NCI-H2029 treated with DMSO at 0.1 percent for 48 hours (cell line): ENCODE measurements at places on chromosomes 11 and 22.

- DNase-seq = no peak
These were observed 14.8 kb upstream of the MAML2 start for GRCh38 chr11:96357794-96358193.

- peak; percentile 9 for DNase-seq
These were observed at the start of gene QSER1 for GRCh38 chr11:32892355-32893092. Gene QSER1 (plus strand): TSS chr11:32892811. CDS start chr11:32893126, 315 bp downstream.

- no peak for DNase-seq
These were observed 31.3 kb downstream of the CTNND1 start for GRCh38 chr11:57792870-57793269.

DNA sequence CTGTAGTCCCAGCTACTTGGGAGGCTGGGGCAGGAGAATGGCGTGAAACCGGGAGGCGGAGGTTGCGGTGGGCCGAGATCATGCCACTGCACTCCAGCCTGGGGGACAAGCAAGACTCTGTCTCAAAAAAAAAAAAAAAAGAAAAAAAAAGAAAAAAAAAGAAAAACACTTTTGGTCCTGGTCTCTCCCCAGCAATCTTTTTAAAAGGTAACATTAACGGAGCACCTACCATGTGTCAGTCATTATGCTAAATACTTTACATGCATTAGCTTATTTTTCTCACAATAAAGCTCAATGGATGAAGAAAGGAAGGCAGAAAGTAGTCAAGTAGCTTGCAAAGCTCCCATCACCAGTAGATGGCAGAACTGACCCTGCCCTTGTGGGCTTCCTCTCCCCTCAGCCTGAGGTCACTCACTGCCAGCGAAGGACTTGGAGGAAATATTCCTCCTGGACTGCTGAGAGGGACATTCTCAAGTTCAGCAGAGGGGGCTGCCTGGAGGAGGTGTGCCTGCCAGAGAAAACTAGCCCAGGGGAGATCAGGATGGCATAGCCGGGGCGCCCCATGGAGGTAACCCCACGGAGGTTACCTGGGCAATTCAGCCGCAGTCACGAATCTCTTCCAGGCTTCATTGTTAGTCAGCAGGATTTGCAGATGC lies 15.5 kb downstream of the APOL3 start:
- no peak for DNase-seq

DNA sequence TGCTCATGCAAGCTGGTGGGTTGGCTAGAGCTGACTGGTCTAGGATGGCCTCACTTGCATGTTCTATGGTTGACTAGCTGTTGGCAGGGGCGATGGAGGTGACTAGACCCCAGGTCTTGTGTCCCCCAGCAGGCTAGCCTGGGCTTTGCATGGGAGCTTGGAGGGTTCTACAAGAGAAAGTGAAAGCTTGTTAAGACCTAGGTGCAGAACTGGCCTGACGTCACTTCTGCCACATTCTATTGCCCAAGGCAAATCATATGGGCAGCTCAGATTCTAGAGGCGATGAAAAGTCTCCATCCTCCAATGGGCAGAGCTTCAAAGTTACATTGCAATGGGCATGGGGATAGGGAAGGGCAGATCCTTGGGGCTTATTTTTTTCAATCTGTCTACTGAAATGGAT lies 170.9 kb downstream of the MIAT start:
- no peak for DNase-seq

DNA sequence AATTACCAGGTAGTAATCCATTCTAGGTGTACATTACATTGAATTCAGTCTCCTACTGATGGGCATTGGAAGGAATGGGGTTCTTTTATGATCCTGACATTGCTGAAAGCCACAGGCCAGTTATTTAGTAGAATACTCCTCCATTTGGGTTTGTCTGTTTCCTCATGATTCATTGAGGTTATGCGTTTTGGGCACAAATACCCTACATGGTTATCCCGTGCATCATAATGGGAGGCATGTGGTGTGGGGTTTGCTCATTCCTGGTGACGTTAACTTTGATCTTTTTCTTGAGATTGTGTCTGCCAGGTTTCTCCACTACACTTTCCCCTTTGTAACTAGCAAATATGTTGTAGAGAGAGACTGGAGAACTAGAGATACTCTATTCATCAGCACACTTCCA lies 5.5 kb downstream of the FOLR3 start:
- DNase-seq = no peak

GRCh38 chr11:37916331-37916730 lies 1318.3 kb upstream of the RAG2 start:
- DNase-seq = no peak

GRCh38 chr11:61711498-61711897 lies 31.3 kb downstream of the DAGLA start:
- no peak for DNase-seq

GRCh38 chr11:5257296-5257695 lies 2.7 kb upstream of the HBG2 start:
- DNase-seq = no peak

DNA sequence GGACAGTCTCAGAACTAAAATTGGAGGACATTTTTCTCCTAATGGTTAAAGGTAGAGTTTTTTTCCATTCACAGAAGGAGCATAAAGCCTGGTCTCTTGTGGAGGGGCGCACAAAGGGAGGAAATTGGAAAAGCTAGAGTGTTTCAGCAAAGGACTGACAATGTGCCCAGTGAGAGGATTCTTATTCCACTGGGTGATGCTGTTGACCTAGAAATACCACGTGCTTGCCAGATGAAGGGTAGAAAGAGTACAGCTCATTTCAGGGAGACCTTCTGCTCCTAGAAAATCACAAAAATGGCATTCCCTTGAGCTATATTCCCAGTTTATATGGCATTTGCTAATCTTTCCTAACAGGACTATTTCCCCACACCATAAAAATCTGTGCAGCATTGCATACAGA lies 21.1 kb downstream of the MS4A6E start:
- no peak for DNase-seq

GRCh38 chr11:124920870-124921609 lies 2.0 kb downstream of the HEPN1 start:
- DNase-seq = no peak

- no peak for DNase-seq
These were observed 581.9 kb downstream of the SOX6 start for GRCh38 chr11:15774388-15774939.

GRCh38 chr22:17732251-17732854 lies 41.9 kb downstream of the BID start:
- DNase-seq = no peak

- DNase-seq = no peak
These were observed 23.4 kb downstream of the HPS4 start for GRCh38 chr22:26460202-26460601.

GRCh38 chr11:61141601-61142028 lies 19.6 kb downstream of the VPS37C start:
- peak; percentile 69 for DNase-seq

- DNase-seq = no peak
These were observed 227.4 kb downstream of the TMEM135 start for GRCh38 chr11:87265132-87265531.

DNA sequence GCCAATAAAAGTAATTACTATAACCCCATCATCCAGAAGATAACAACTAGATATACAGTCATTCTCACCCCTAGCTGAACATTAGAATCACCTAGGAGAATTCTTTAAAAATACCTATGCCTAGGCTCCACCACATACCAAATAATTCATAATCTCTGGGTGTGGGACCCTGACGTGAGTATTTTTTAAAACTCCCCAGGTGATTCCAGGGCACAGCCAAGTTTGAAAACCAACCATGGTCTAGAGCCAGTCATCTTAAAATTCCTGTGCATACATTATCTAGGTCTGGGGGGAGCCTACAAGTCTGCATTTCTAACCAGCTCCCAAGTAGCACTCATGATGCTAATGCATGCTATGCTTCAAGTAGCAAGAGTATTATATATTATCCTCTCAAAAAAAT lies 281.0 kb upstream of the MTNR1B start:
- DNase-seq = no peak

- DNase-seq = no peak
These were observed 132.1 kb downstream of the OSBP2 start for GRCh38 chr22:30826670-30827355.

- DNase-seq = no peak
These were observed 3.6 kb upstream of the SSTR3 start for GRCh38 chr22:37215890-37216289.

DNA sequence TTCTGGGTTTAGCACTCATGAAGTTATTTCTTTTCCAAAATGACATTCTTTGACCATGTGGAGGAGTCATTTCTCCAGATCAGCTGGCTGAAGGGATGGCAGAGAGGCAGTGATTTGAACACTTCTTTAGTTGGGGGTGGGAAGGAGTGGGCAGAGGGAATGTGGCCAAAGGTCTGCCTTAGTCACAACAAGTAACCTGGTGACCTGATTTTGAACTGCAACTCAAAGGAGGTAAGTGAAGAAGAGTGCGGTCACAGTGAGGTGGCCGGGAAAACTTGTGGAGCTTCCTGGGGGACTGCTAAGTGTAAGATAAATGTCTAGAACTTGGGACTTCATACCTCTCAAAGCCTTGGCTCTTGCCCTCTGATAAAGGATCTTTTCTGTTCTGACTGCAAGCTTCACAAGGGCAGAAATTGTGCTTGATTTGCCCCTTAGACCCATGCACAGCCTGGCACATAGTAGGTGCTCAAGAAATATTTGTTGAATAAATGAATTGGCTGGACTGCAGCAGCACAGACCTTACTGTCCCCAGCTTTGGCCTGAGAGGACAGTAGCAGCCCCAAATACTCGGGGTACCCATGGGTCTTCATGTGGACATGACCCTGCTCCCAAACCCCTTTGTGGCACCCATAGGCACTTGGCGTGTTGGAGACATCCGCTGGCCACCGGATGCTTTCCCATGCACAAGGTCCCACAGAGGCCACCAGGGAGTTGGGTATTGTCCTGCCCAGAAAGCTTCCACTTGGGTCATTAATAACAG lies 99.0 kb upstream of the ALX4 start:
- no peak for DNase-seq

DNA sequence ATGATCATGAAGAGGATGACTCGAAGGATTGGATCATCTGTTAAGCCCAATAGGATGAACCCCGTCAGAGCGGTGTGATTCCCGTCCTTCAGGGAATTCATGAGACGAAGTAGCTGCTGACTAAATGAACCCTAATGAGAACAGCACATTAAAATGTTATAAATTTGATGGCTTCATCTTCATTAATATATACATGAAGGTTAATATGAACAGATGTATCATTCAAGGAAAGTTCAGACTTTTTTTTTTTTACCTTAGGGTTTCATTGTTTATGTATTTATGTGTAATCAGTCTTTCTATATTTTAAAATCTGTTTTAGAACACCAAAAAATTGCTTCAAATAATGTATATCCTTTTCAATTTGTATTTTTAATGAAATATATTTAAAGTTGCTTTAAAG lies at the start of gene OR5P2:
Gene OR5P2, minus strand, starts transcription at position 101 of the 400 bp plus-strand sequence. Its CDS starts 0 bp downstream, at position 101.
- no peak for DNase-seq

DNA sequence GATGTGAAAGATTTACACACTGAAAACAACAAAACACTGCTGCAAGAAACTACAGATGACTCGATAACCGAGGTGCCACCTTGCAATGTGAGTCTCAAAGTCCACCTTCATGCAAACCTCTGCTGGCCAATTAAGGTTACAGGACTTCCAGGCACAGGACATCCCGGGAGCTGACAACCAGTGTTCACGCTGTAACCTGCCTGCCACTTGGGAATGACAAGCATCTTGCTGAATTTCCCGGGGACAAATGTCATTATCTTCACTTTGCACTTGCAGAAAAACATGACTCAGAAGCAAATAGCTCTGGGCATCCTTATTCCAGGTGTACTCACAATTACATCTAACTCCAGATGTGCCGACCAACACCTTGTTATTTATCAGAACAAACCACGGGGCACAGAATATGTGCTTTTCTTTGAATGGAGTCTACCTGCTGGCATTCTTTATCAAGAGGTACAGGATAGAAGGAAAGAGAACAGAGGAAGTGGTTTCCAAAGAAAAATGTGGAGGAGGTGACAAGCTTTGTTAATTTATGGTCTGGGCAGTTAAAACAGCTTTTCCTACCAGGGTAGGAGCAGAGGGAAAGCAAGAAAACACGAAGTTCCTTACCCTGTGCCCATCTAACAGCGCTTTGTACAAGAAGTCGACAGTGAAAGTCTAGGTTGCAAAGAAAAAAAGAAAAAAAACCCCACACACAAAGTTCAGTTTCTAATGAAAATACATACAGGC lies 72.3 kb downstream of the SHANK2 start:
- no peak for DNase-seq

- peak; percentile 85 for DNase-seq
These were observed 153.6 kb downstream of the SNX19 start for GRCh38 chr11:130762638-130763037.

DNA sequence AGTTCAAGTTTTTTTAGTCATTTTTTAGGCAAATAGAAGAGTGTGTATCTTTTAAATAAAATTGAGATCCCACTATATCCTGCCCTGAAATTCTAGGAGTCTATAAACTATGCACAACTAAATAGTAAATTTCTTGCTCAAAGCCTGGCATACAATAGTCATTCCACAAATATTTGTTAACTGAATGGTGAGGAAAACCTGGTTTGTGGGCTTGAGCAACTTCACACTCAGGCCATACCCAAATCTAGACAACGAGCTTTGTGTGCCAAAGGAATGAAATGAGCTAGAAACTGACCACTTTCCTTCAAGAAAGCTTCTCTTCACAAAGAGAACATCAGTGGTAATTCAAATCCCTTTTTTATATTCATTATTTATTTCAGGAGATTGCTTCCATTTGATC lies 39.6 kb upstream of the AMOTL1 start:
- no peak for DNase-seq

DNA sequence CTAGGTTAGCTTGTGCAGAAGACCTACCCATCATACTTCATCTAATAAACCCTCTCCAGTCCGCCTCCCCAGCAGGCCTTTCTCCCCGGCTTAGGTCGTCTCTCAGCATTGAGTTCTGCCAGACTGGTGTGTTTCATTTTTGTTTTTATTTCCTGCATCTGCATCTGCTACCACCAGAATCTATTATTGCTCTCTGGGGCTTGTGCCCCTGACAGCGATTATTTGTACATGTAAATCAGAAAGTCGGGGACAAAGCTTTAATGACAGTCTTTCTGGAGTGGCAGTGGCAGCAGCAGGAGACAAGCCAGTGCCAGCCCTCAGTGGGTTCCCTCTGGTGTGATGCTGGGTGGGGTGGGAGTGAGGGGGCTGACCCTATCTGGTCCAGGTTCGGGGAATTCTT lies 127.5 kb downstream of the PKNOX2 start:
- no peak for DNase-seq

DNA sequence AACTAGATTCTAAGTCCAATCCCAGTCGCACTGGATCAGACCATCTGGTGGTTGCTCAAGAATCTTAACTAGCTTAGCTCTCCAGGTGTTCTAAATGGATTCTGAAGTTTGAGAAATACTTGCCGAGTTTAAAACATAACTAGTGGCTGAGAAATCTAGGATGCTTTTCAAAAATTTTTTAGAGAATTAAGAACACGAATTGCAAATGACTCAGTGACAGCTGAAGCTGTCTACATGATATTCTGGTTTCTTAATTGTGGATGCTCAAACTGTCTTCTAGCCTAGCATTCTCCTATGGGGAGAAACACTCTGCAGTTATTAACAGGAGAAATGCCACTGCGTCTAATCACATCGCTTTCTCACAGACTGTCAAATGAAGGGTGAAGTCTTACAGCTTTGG lies 20.2 kb upstream of the TP53AIP1 start:
- no peak for DNase-seq
